Renal cortical epithelial cell (primary cell): ENCODE measurements at places on chromosomes 5 and 9.
A peak's percentile ranks its signal among the peaks of the same experiment; 100 is the strongest.

GRCh38 chr9:115373000-115373709 is 255.2 kb upstream of the TNC start:
- DNase-seq: peak; percentile 99

- DNase-seq: no peak
Measured at GRCh38 chr9:117462861-117463260, 48.0 kb upstream of the ASTN2 start.

DNA sequence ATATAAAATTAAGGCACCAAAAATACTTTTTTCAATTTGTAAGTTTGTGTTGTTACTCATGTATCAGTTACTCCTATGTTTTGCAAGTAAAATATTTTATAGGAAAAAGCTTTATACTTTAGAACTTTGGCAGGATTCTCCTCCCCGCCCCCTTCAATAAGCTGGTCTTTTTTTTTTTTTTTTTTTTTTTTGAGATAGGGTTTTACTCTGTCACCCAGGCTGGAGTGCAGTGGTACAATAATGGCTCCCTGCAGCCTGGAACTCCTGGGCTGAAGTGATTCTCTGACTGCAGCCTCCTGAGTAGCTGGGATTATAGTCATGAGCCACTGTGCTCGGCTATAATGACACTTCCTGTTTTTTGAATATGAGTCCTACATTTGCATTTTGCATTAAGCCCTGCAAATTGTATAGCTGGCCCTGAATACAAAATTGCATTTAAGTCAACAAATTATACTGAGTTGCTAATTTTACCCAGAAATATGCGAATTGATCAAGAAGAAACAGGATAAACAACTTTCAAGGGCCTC is 192.9 kb downstream of the PIK3R1 start:
- DNase-seq: no peak

DNA sequence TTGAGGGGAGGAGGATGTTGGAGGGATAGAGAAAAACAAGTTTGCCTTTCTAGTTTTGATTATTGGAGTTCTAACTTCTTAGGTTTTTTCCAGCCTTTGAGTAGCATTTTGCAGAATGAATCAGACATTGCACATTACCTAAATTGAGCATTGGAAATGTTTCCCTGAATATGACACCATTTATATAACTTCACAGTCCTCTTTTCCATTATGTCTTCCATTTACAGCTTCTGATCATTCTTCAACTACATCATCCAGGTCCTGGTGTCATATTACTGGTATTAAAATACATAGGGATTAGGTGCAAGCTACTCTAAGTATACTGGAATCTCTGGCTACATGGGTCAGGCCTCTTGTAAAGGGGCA is 286.1 kb downstream of the ARHGAP26 start:
- DNase-seq: no peak

- no peak for DNase-seq
Measured at GRCh38 chr5:53922508-53923498, 362.4 kb downstream of the NDUFS4 start.

- no peak for DNase-seq
Measured at GRCh38 chr9:79735023-79735779, 163.4 kb downstream of the TLE4 start.

DNA sequence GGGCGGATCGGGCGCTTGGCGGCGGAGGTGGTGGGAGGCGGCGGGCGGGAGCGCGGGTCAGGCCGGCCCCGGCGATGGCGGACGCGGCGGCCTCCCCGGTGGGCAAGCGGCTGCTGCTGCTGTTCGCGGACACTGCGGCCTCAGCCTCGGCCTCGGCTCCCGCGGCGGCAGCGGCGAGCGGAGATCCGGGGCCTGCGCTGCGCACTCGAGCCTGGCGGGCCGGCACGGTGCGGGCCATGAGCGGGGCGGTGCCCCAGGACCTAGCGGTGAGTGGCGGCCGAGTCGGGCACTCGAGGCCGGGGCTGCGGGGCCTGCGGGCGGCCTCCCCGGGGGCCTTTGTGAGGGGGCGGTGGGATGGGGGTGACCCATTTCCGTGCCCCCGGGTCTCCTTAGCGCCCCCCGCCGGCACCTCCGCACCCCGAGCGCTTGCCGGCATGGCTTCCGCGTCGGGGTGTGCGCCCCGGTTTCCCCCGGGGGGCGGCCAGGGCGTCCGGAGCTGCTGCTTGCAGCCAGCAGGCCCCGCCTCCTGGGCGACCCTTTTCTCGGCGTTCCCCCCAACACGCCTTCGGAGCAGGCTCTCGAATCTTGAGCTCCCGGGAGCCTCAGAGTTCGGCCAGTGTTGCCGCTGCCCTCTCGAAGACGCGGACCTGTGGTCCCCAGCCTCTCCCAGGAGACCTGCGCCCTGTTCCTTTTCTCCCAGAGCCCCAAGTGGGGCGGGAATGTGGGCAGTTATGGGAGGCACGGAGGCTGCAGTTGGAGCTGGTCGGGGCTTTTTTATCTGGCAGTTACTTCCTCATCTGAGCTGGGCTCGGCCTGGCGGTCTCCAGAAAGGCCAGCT is 456 bp downstream of the KDM3B start:
- no peak for DNase-seq
